ENCODE measurements at places on chromosomes 11 and 22.

- no peak for DNase-seq
Measured at GRCh38 chr11:128575961-128576350, 11.4 kb downstream of the ETS1 start.

DNA sequence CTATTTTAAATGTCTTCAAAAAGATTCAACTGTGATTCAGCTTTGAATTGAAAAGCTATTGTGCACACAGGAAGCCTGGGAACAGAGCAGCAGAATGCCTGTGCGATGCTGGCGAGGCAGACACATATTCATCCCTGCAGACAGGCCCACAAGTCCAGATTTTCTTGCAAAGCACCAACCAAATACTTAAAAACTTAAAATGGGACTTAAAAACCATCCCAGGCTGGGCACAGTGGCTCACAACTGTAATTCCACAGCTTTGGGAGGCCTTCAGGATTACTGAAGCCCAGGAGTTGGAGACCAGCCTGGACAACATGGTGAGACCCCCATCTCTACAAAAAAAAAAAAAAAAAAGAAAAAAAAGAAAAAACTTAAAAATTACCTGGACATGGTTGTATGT is 122.6 kb upstream of the SERPIND1 start:
- no peak for DNase-seq

DNA sequence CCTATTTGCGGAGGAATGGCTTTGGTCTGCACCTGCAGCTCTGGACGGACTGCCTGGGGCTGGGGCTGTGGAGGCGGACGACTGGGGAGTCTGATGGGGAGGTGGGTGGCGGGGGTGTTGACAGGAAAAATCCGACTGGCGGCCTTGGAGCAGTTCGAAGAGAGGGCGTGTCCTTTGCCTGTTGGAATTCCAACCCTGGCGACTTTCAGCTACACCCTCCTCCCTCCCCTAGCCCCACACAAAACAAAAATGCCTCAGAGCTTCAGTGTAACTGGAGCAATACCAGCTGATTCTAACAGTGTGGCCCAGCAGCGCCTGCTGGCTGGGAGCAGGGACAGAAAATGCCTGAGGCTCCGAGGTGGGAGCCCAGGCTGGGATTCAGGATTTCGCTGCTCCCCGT is 85.4 kb downstream of the ATXN10 start:
- no peak for DNase-seq

- no peak for DNase-seq
Measured at GRCh38 chr22:21929253-21929652, 23.4 kb downstream of the PPM1F start.

DNA sequence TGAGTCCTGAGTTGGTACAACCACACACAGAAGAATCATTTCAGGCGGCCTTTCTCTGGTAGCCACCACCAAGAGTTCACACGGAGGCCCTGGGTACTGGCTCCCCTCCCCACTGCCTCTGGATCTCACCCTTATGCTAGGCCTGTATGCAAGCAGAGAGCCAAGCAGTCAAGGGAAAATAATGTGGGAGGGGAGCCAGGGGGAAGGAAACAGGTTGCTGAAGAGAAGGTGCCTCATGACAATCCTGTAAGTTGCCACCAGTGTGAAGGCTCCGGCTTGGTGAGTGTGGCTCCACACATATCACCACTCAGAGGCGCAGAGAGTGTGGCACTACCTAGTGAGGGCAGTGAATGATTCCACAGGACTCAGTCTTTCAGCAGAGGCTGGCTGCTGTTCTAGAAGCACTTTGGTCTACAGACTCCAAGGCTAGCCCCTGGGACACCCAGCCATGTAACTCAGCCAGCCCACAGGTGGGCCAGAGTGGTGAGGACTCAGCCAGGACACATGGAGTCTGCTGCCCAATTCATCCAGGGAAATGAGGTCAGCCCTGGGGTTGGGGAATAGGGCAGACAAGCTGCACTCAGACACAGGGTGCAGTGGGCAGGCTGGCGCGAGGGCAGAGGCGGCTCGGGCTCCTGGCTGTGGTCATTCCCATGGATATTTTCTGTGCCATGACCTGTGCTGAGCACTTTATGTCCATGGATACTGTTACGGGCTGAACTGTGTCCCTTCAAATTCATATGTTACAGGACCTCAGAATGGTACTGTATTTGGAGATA is 49.0 kb upstream of the SERPIND1 start:
- no peak for DNase-seq

- DNase-seq: no peak
Measured at GRCh38 chr11:113546757-113547507, 71.7 kb upstream of the DRD2 start.

GRCh38 chr11:3002871-3003270 is 10.7 kb upstream of the NAP1L4 start:
- DNase-seq: no peak

- no peak for DNase-seq
Measured at GRCh38 chr11:114794048-114794684, 115.8 kb downstream of the NXPE2 start.

GRCh38 chr22:22391543-22391942 is 117.0 kb downstream of the ZNF280B start:
- DNase-seq: no peak

GRCh38 chr11:121231576-121232278 is 60.8 kb upstream of the SC5D start:
- DNase-seq: no peak

DNA sequence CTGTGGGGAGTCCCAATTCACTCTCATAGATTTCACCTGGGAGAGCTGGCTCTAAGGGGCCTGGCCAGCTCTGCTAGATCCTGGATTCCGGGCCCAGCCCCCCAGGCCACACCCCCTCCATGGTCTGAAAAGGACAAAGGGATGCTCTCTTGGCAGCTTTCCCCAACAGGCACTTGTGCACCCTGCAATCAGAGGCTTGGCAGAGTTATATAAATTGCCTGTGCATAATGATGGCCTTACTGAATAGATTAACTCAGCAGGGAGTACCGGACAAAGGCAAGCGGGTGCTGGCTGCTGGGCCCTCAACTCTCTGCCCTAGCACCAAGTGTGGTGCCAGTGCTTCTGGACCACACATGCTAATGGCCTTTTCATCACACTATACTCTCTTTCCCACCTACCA is 461.6 kb downstream of the BUD13 start:
- DNase-seq: no peak

DNA sequence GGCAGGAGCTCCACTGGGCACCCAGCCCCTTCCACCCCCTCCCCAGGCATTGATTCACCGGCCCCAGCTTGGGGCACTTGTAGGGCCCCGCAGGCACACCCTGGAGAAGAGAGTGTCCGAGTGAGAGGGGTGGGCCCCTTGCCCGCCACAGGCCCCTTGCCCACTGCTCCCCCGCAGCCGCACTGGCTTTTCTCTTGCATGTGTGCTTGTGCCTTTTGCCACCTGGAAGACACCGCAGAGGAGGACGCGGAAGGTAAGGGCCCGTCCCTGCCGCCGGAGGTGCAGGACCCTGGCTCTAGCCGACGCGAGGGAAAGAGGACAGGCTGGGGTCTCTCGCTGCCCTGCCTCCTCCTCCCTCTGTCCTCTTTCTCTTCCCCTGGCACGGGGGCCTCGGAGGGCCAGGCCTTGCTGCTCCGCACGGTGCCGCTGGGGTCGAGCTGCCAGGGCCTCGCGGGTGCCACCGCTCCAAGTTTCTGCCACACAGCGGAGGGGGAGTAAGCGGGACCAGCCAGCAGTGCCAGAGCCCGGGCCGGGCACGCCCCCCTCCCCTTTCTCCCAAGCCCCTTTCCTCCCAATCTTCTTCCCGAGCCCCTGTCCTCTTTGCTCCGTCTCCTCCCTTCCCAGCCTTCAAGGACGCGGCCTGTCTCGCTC is 9.5 kb downstream of the TNNT3 start:
- DNase-seq: no peak

DNA sequence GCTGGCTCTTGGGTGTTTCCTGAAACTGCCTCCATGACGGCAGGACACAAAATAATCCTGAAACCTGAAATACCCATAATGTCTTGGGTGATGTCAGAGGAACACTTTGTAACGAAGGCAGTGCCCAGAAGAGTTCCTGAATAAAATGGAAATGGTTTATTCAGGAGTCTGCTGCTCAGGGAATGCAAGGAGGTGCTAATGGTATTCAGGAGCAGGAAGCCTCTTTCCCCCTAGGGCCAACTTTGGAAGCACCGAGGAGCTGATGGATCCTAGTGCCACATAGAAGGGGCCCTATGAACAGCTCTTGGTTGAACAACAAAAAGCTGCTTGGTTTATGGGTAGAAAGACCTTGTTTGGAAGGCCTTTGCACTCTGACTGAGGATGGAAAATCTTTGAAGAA is 15.5 kb downstream of the TREH start:
- no peak for DNase-seq

All from stimulated activated CD4-positive, alpha-beta T cell treated with anti-CD3 and anti-CD28 coated beads, TNF-alpha, amount 100 ng/mL, for 24 hours (primary cell).